ENCODE measurements at places on chromosomes 13 and 19. TPM values are rescaled to one million over a fixed set of nuclear protein-coding genes. Genes with fewer than 3 reads are reported as not detected.

BST2 gene
- total RNA-seq: 0.29 TPM

ZNF772 gene
- total RNA-seq: 1.4 TPM

TPP2 gene
- 12.2 TPM for total RNA-seq

RNF17 gene
- not detected for total RNA-seq

N4BP2L1 gene
- total RNA-seq: 0.25 TPM

FBXW9 gene
- total RNA-seq: 13.2 TPM

Data from A549 treated with GW870086 at 1 μM for 4 hours (cell line).